ENCODE measurements at places on chromosomes 3 and 15.

DNA sequence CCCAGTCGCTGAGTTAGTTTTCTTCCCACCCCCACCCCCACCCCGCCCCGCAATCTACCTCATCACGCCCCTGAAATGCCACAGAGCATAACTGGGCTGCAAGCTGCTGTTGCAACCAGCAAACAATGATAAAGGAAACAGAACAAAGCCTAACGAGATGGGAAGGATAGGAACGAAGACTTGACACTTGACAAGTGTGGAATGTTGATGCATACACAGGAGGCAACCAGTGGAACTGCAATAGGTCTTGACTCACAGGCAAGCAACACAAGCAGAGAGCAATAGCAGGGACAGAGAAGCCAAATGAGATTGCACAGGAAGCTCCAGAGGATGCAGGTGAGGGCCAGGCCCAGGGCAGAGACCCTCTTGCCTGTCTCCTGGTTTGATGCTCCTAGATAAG is 225.9 kb downstream of the IGSF11 start:
- no peak for DNase-seq

- peak; percentile 52 for DNase-seq
Observed at GRCh38 chr3:50316657-50317242, 5.8 kb downstream of the HYAL2 start.

DNA sequence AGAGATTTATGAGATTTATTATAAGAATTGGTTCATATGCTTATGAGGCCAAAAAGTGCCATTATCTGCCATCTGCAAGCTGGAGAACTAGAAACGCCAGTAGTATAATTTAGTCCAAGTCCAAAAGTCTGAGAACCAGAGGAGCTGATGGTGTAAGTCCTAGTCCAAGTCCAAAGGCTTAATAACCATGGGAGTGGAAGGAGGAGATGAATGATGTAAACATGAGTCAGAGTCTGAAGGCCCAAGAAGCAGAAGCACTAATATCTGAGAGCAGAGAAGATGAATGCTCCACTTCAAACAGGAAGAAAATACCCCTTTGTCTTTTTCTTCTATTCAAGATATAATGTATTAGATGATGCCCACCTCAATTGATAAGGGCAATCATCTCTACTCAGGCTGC is 185.7 kb downstream of the CGGBP1 start:
- DNase-seq = no peak

DNA sequence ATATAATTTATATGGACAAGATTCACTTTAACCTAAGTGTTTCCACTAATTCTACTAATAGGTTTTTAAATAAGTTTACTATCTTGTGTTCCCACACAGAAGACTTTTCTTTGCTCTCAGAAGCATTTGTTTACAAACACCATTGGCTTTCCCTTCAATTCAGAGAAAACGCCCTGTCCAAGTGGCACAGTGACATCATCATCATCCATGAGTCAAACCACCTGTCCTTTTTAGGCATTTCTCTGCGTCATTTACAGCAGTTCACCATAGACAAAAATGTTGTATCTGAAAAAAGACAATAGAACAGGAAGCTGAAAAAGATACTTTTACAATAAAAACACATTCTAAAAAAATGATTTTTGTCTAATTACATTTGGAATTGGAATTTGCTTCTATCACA is 9.3 kb upstream of the BCL2L10 start:
- no peak for DNase-seq

DNA sequence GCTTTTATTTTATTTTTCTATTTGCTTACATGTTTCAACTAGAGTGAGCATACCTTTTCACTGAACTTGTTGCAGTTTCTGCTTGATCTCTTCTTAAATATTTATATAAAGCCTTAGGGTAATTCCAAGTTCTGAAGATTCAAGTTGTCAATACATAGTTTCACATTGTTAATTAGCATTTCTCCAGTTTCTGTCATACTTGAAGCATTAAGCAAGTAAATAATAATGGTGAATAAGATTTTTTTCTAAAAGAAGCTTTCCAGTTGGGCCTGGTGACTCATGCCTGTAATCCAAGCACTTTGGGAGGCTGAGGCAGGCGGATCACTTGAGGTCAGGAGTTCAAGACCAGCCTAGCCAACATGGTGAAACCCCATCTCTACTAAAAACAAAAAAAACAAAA is 53.9 kb downstream of the CALML4 start:
- DNase-seq = no peak

GRCh38 chr3:71504250-71505036 is 79.1 kb downstream of the FOXP1 start:
- no peak for DNase-seq

DNA sequence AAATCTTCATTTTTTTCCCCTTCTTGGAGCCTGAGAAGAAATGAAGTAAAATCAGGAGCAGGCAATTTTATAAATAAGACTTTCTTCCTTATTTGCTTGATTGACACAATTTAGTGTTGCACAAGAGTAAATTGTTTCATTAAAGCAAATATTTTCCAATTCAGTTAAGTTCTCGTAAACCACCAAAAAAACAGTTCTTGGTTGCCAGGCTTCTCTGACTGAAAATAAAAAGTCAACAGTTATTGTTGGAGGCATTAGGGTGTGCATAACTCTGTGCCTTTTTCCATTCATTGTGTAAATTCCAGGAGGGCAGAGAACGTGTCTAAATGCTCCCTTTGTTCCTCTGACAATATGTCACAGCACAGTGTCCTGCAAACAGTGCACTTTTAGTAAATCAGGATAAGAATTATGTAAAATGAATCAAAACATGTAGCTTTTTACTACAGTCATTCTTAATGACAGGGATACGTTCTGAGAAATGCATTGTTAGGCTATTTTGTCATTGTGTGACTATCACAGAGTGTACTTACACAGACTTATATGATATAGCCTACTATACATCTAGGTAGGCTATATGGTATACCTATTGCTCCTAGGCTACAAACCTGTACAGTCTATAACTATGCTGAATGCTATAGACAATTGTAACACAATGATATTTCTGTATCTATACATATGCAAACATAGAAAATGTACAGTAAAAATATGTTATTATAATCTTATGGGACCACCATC is at the start of gene CP:
Gene CP, minus strand, starts transcription at position 47 of the 735 bp plus-strand sequence. Its CDS starts 37 bp downstream, at position 10.
- DNase-seq = no peak

DNA sequence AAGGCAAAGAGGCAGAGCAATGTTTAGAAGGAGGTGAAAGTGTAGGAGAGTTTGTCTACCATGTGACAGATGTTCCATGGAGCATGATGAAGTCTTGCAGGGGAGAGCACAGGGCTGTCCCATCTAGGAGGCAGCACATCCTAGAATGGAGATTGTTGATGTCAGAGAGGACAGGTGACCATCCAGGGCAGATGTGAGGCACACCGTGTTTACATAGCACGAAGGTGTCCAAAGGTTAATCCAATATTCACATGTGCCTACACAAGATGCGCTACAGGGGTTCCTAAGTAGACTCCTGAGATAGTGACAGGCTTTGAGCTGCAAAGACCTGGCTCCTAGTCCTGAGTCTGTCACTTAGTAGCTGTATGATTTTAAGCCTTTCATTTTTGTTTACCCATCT is 219.3 kb upstream of the SLCO3A1 start:
- no peak for DNase-seq

DNA sequence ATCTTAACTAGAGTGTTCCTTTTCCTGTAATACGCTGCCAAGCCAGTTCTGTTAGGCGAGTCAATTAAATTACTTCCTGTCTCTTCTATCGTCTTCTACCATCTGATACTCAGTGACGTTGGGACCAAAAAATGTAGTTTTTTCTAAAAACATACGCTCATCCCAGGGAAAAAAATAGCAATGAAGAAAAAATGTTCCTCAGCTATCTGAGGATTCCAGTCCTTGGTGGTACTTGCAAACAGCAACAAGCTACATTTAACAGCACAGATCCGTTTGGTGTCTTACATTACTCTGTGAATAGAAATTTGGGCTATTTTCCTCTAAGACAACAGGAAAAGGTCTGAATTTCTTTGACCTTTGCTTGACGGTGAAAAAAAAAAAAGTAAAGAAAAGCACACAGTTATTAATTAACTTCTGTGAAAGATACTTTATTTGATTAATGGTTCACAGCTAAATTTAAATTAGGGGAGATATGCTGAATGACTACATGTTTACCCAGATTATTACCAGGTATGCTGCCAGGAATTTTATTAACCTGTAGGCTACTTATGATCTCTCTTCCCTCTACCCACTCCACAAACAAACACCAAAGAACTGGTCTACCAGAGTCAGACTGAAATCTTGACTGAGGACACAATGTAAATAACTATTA is 254.4 kb upstream of the ZPLD1 start:
- DNase-seq = no peak

- no peak for DNase-seq
Observed at GRCh38 chr15:66620744-66621344, 55.0 kb upstream of the LCTL start.

GRCh38 chr3:128133273-128133883 is 9.8 kb upstream of the RUVBL1 start:
- peak; percentile 33 for DNase-seq

- no peak for DNase-seq
Observed at GRCh38 chr3:52231502-52232278, 6.2 kb upstream of the TLR9 start.

DNA sequence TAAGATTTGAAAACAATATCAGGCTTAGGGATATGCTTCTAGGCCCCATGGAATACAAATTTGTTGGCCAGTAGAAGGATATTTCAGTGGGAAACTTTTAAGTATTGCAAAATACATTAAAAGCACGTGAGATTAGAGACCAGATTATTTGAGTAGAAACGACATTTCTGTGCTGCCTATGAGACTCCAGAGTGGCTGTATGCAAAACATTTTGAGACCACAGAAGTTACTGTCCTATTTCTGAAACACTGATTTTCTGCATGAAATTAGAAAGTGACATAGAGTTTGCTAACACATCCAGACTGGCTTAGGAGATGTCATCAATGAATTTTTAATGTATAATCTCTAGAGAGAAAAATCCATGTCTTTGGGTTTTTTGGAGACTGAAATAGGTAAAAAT is 99.8 kb downstream of the KCNH8 start:
- no peak for DNase-seq

- no peak for DNase-seq
Observed at GRCh38 chr15:31848621-31849020, 181.7 kb upstream of the CHRNA7 start.

DNA sequence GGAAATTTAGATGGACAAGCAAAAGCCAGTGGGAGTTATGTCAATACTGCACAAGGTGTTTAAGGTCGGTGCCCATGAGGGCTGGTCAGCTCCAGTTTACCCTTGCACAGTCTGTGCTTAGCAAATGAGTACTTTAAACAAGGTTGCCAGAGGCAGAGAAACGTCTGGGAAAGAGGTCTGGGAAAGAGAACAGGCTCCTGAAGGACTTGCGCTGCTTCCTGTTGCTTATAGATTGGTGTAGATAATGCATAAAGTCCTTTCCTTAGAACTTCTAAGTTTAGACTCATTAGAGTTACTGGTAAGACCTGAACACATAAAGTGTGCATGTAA is 162.6 kb upstream of the P2RY1 start:
- no peak for DNase-seq

- DNase-seq = no peak
Observed at GRCh38 chr3:96083610-96084009, 730.8 kb upstream of the EPHA6 start.

GRCh38 chr15:81312790-81313543 is 11.0 kb downstream of the STARD5 start:
- DNase-seq = peak; percentile 39

DNA sequence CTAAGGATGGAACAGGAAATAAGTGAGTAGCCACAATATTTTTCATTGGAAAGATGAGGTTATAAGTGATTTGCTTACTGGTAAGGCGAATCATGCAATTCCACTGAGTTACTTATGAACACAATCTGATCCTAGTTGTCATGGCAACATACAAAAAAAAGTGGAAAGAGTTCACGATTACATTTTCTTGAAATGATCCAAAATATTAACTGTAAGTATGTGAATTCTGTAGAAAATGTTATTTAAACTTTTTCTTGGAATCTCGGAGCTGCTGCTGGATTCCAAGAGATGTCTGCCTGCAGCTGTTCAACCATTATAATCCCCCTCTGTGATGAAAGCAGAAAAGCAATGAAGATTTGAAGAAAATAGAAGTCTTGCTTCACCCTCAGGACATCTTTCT is 120.5 kb downstream of the KBTBD8 start:
- DNase-seq = no peak

Data from head of caudate nucleus (tissue), 42 donors.